Myocyte (in vitro differentiated cells): ENCODE measurements at places on chromosomes 4 and X. TPM values are rescaled to one million over a fixed set of nuclear protein-coding genes. Genes with fewer than 3 reads are reported as not detected.
A peak's percentile ranks its signal among the peaks of the same experiment; 100 is the strongest.

DNA sequence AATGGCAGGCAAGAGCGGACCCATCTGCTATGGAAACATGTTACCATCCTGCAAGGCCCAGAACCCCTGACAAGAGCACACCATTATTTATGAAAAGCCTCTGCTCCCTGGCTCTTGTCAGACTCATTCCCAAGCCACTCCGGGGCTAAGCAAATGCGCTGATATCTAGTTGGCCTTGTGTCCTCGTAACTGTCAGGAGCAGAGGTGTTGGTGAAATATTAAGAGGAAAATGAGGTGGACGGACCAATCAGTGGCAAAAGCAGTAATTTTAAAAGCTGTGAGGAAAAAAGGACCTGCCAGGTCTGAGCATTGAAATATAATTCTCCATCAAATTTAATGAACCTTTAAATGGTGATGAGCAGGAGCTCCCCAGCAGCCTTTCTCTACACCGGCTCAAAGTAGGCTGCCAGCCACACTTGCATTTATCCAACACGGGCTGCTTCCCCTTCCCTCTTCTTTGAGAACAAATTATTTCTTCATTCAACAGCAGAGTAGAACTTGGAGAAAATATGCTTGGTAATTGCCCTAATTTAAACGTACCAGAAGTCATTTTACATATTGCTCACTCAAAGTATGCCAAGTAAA is 214.3 kb downstream of the RASL11B start:
- DNase-seq: no peak

DNA sequence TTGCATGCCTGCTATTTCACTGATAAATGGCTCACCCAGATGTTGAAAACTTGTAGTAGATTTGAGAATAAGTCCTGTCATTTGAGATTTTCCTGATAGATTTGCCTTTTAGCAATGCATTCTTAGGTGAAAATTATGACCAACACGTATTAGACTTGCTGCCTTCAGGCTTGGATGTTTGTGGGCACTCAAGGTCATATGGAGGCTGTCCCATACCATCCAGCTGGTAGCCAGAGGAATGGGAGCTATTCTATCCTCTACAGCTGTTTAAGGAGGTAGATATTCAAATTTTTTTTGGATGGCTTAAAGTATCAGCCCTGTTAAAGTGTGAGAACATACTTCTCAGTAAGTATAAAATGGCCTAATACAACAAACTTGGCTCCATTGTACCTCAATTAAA is 34.7 kb downstream of the RTL3 start:
- DNase-seq: peak; percentile 13

Gene MAGEH1
- 24.2 and 34.0 TPM in 2 replicates for total RNA-seq

Gene TENM3
- total RNA-seq: 75.7 and 91.0 TPM in 2 replicates

DNA sequence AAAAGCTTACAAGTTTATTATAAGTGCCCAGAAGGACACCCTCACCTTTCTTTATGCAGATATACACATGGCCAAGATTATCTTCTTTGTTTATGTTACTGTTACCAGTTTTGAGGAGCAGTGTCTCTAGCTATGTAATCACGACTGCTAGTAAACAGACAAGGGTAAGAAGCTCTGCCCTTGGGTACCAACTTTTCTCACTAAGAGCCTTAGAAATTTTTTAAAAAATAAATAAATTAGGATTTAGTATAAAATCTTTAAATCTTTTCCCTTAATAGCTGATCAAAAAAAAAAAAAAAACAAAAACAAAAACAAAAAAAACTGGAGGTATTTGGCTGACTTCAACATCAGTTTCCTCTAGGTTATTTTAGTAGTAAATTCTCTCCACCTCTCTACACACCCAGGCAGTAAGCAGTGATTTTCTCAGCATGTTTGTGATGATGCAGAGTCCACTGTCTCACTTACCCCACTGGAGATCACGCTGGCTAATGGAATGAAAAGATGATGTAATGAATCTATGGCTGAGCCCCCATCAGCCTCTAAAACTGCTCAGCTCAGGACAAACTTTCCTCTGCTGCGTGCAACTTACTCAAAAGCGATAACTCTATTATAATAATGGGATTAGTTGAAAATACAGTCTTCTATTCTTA is 125.9 kb downstream of the FRYL start:
- no peak for DNase-seq

DNA sequence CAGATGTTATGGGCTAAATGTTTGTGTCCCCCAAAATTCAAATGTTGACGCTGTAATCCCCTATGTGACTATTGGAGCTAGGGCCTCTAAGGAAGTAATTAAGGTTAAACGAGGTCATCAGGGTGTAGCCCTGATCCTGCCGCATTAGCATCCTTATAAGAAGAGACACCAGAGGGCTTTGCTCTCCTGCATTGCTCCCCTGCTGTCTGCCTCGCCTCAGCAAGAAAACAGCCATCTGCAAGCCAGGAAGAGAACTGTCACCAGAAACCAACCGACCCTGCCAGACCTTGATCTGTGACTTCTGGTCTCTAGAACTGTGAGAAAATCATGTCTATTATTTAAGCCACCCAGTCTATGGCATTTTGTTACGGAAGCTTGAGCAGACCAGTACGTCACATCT is 331.9 kb downstream of the DCTD start:
- no peak for DNase-seq

DNA sequence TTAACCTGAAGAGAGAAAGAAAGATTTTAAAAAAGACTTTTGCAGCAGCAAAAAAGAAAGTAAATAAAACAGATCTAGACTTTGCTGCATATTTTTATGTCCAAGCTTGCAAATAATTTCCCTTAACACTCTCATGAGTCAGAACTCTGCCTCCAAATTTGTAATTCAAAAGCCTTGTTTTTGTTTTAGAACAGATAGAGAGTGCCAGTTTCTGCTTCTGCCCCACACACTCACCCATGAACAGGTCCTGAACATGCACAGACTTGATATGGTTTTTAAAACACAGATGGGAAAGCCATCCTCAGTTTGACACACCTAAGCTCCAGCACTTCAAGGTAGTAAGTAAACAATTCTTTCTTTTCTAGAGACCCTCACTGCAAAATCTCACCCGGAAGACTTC is 39.7 kb upstream of the VCX3B start:
- no peak for DNase-seq

Gene BEX2
- 6.5 and 11.7 TPM in 2 replicates for total RNA-seq

DNA sequence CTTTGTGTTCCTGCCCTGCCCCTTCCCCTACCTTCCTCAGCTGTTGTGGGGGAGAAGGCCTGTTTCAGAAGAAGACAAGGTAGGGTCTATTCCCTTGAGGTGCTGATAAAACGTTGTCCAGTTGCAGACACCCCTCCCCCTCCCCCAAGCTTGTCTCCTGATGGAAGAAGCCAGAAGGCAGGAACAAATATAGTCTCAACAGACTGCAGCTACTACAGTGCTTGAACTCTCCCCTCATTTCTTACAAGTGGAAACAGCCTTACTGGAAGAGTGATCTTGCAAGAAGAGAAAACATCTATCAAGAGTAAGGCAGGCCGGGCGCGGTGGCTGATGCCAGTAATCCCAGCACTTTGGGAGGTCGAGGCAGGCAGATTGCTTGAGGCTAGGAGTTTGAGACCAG is 11.0 kb upstream of the MAP7D3 start:
- no peak for DNase-seq

Gene ADGRL3
- total RNA-seq: 0.08 and 0.62 TPM in 2 replicates

DNA sequence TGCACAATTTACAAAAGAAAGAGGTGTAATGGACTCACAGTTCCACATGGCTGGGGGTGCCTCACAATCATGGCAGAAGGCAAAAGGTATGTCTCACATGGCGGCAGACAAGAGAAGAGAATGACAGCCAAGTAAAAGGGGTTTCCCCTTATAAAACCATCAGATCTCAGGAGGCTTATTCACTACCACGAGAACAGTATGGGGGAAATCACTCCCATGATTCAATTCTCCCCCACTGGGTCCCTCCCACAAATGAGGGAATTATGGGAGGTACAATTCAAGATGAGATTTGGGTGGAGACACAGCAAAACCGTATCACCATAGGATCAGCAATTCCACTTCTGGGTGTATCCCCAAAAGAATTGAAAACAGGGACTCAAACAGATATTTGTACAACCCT is 97.5 kb upstream of the STX18 start:
- no peak for DNase-seq

Gene DMRTC1
- total RNA-seq: not detected in 2 replicates

Gene GDPD2
- not detected in 2 replicates for total RNA-seq

GRCh38 chrX:39645178-39645895 is 452.4 kb downstream of the BCOR start:
- peak; percentile 59 for DNase-seq

GRCh38 chr4:680928-681645 is 6.7 kb downstream of the MYL5 start:
- DNase-seq: peak; percentile 74

GRCh38 chrX:39201305-39201990 is 400.2 kb downstream of the MID1IP1 start:
- DNase-seq: no peak
